Cardiac muscle cell (in vitro differentiated cells and primary cell): ENCODE measurements at places on chromosomes 1 and 21. TPM values are rescaled to one million over a fixed set of nuclear protein-coding genes. Genes with fewer than 3 reads are reported as not detected.

The CD48 gene
- total RNA-seq: not detected in 2 replicates

The DIO1 gene
- total RNA-seq: not detected in 2 replicates

The TNN gene
- total RNA-seq: not detected in 2 replicates

The ABCA4 gene
- total RNA-seq: not detected in 2 replicates

The TMEM269 gene
- 0.21 and 0.69 TPM in 2 replicates for total RNA-seq

The IGSF5 gene
- 0.67 and 3.1 TPM in 2 replicates for total RNA-seq

The ELF3 gene
- 27.7 and 28.7 TPM in 2 replicates for total RNA-seq

The IPP gene
- 5.7 and 7.3 TPM in 2 replicates for total RNA-seq

The AADACL4 gene
- total RNA-seq: not detected in 2 replicates

- no peak overlapping the region for H3K27ac ChIP-seq
- no peaks in the 10 kb centered on the region for H3K36me3 ChIP-seq
- no peaks in the 10 kb centered on the region for H3K4me1 ChIP-seq
Observed at GRCh38 chr1:55717111-55717510, 501.9 kb upstream of the USP24 start.

- peaks cover 7% of the 10 kb centered on the region for H3K4me1 ChIP-seq
- DNase-seq: peak; percentile 5
- no peaks in the 10 kb centered on the region for H3K27me3 ChIP-seq
- no peaks in the 10 kb centered on the region for H3K36me3 ChIP-seq
Observed at GRCh38 chr1:174800216-174800851, 199.4 kb upstream of the CACYBP start.

DNA sequence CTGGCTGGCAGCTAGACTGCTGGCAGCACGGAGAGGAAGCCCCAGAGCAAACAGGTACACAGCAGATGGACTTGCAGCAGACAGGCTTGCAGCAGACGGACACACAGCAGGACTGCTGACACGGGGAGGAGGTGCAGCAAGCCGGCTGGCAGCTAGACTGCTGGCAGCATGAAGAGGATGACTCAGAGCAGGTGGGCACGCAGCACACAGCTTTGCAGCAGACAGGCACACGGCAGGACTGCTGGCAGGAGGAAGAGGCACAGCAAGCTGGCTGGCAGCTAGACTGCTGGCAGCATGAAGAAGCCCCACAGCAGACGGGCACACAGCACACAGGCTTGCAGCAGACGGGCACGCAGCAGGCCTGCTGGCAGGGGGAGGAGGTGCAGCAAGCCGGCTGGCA, 498 bp downstream of the KRTAP10-2 start:
- no peak overlapping the region for H3K4me3 ChIP-seq
- H3K27me3 ChIP-seq: no peaks in the 10 kb centered on the region
- peaks cover 14% of the 10 kb centered on the region for H3K4me1 ChIP-seq
- no peaks in the 10 kb centered on the region for H3K36me3 ChIP-seq
- DNase-seq: no peak

GRCh38 chr1:71231751-71232150, 150.9 kb upstream of the ZRANB2 start:
- H3K4me1 ChIP-seq: peaks cover 4% of the 10 kb centered on the region
- H3K27me3 ChIP-seq: peaks cover 5% of the 10 kb centered on the region
- no peaks in the 10 kb centered on the region for H3K36me3 ChIP-seq
- no peak overlapping the region for H3K4me3 ChIP-seq
- no peak overlapping the region for H3K27ac ChIP-seq

- H3K27me3 ChIP-seq: no peaks in the 10 kb centered on the region
- H3K36me3 ChIP-seq: no peaks in the 10 kb centered on the region
- no peak for DNase-seq
- no peak overlapping the region for H3K27ac ChIP-seq
Observed at GRCh38 chr1:108817811-108818210, 39.1 kb downstream of the AKNAD1 start.

DNA sequence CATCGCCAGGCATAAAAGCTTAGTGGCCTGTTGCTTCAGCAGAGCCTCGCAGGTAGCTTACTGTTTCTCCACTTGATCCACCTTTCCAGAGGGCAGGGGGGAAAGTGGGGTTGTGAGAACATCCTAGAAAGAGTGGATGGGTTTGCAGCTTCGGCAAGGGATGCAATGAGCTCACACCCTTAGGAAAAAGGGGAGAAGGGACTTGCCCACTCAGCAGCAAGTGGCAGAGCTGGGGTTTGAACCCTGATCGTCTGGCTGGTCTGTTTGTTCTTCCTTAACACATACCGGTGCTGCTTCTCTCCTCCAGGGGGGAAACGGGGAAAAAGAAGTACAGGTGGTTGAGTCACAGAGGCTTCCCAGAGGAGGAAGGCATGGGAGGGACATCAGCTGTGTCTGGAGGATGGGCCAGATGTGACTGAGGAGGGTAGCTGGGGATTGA, 1.0 kb downstream of the TMEM201 start:
- H3K36me3 ChIP-seq: no peaks in the 10 kb centered on the region
- no peaks in the 10 kb centered on the region for H3K27me3 ChIP-seq
- H3K4me3 ChIP-seq: peak overlapping the region; percentile 77

- no peak for DNase-seq
- H3K27ac ChIP-seq: no peak overlapping the region
- peaks cover 7% of the 10 kb centered on the region for H3K4me1 ChIP-seq
- no peaks in the 10 kb centered on the region for H3K36me3 ChIP-seq
- H3K4me3 ChIP-seq: no peak overlapping the region
Observed at GRCh38 chr1:75171876-75172275, 37.7 kb downstream of the LHX8 start.

GRCh38 chr21:42315296-42315891, at the start of gene TFF3:
Gene TFF3, minus strand, starts transcription at chr21:42315409. Its CDS starts 35 bp downstream, at chr21:42315374.
- no peak within 1 kb of the TSS for H3K27ac ChIP-seq
- H3K27me3 ChIP-seq: no peaks in the 10 kb centered on the region

DNA sequence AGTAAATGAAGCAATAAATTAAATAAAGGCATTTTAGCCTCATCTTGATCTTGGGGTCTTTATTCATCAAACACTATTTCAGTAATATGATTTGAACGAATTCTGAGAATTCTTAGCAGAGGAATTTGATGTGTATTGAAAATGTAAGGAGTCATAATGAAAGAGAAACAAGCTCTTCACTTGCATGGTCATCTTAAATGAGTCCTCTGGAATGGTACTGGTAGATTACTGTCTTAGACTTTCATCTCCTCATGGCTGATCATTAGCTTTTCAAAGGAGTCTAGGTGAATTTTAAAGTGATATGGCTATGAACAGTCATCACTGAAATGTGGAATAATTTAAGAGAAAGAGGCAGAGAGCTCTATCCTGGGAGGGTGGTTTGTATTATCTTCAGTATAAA, 30.0 kb downstream of the PRRC2C start:
- H3K36me3 ChIP-seq: peaks cover 46% of the 10 kb centered on the region
- H3K4me3 ChIP-seq: no peak overlapping the region
- H3K4me1 ChIP-seq: no peaks in the 10 kb centered on the region
- no peaks in the 10 kb centered on the region for H3K27me3 ChIP-seq
- H3K27ac ChIP-seq: no peak overlapping the region

GRCh38 chr1:52947490-52947889, 20.4 kb downstream of the SCP2 start:
- no peak overlapping the region for H3K4me3 ChIP-seq
- no peak overlapping the region for H3K27ac ChIP-seq
- H3K27me3 ChIP-seq: no peaks in the 10 kb centered on the region
- no peaks in the 10 kb centered on the region for H3K36me3 ChIP-seq
- H3K4me1 ChIP-seq: no peaks in the 10 kb centered on the region
- DNase-seq: no peak

DNA sequence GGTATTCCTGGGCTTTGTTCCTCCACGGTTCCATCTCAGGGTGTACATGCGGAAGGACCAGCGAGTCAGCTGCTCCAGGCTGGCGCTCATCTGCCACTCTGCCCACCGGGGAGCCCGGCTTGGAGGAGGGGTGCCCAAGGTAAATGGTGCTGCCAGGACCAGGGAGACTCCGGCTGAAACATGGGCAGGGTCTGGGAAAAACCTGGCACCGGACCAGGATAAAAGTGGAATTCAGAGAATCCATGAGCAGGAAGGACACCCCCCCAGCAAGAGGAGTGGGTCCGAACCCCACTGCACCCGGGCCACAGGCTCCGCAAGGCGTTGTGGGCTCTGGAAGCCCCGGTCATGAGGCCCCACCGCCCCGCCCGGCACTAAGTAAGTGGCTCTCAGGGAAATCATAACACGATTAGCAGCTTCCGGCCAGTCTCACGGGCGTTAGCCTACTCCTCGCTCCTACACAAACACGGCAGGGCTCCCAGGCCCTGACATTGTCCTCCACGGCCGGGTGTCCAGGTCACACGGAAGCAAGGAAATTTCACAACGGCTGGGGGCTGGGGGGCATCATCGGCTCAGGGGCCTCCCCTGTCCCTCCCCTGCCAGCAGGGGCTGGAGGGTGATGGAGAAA, 21.1 kb downstream of the MEGF6 start:
- no peaks in the 10 kb centered on the region for H3K27me3 ChIP-seq

DNA sequence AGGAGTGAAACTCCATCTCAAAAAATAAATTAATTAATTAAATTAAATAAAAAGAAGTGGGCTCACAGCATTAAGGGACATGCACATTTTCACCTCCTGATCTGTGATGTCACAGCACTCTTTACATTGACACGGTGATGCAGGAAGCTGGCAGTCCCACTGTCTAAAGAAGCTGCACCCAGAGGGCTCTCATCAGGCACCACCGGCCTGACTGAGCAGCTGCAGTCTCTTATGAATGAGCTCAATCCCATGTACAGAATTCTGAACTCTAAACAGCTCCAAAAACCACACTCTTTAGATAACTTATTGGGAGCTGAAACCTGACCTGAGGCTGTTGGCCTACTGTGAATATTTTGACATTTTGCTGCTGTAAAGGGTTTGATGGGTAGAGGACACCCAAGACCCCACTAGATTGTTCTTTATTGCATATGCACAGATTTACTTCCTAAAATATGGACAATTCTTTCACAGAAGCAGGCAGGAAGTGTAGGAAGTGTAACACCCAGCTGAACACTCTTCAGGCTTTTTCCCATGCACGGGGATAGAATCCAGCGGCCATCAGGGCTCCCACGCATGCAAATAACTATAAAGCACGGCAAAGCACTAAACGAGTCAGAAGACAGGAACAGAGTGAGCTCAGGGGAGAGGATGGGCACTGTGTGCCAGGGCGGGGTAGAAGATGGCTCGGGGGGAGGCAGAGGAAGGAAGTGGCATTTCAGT, 46.2 kb downstream of the L1TD1 start:
- no peak overlapping the region for H3K27ac ChIP-seq
- DNase-seq: no peak
- H3K27me3 ChIP-seq: no peaks in the 10 kb centered on the region
- H3K36me3 ChIP-seq: no peaks in the 10 kb centered on the region
- H3K4me1 ChIP-seq: peaks cover 12% of the 10 kb centered on the region
- H3K4me3 ChIP-seq: no peak overlapping the region

DNA sequence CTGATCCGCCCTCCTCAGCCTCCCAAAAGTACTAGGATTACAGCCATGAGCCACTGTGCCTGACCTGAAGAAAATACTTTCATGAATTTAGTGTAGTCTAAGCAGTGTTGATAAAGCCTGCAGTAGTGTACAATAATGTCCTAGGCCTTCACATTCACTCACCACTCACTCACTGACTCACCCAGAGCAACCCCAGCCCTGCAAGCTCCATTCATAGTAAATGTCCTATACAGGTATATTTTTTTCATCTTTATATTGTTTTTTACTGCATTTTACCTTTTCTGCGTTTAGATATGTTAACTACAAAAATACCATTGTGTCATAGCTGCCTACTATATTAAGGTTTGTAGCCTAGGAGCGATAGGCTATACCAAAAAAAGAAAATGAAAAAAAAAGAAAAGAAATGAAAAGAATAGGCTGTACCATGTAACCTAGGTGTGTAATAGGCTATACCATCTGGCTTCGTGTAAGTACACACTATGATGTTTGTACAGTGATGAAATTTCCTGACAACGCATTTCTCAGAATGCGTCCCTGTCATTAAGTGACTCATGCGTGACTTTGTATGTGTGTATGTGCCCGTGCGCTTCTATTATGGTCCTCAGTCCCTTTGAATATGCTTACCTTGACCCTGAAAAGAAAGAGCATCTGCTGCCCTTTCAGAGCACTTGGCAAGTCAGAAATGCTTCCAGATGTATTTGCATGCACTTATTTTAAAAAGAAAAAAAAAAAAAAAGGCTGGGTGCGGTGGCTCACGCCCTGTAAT, 9.2 kb upstream of the SLAMF8 start:
- no peaks in the 10 kb centered on the region for H3K27me3 ChIP-seq
- H3K4me3 ChIP-seq: no peak overlapping the region

DNA sequence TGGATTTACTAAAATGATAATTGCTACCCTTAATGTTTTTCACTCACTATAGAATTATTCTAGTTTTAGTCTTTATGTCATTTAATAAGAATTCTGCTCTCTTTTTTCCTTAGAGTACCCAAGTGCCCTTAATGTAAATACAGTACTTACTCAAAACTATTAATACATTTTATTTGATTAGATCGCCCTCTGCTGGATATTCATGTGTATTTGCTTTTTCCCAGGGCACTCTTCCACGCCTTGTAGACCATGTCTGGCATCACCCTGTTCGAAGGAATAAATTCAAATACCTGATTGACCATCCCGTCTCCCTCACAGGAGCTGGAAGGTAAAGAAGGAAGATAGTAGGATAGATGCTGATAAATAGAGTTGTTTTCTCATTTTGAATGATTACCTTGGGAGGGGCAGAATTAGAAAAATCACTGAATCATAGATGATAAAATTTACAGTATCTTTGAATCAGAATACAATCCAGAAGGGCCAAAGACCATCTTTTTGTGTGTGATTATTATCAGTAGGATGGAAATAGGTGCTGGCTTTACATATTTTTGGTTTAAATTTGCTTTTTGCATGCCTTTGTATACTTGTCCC, 4.1 kb downstream of the AXDND1 start:
- H3K36me3 ChIP-seq: no peaks in the 10 kb centered on the region
- no peaks in the 10 kb centered on the region for H3K4me1 ChIP-seq
- no peak overlapping the region for H3K4me3 ChIP-seq
- no peak overlapping the region for H3K27ac ChIP-seq
- peak; percentile 81 for DNase-seq
- H3K27me3 ChIP-seq: no peaks in the 10 kb centered on the region

DNA sequence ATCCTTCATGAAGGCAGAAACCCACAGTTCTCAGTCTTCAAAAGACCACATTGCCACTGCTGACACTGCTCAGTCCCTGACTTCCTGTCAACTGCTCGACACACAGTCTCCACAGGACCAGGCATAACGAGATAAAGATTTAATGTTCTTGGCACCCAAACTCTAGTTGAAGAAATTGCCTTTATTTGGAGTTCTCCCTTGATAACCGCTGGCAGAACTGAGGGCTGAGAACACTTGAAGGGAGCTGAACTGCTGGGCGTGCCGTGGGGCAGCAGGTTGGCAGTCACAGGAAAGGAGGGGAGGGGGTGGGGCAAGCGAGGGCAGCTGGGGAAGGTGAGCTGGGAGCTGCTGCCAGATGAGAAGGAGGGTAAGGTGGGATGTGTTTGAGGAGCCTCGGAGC, 15.9 kb downstream of the HENMT1 start:
- H3K27me3 ChIP-seq: no peaks in the 10 kb centered on the region
- H3K27ac ChIP-seq: no peak overlapping the region
- H3K4me3 ChIP-seq: no peak overlapping the region

- H3K4me3 ChIP-seq: no peak overlapping the region
- no peak overlapping the region for H3K27ac ChIP-seq
- H3K27me3 ChIP-seq: peaks cover 1% of the 10 kb centered on the region
- H3K4me1 ChIP-seq: peaks cover 8% of the 10 kb centered on the region
Observed at GRCh38 chr1:206829282-206829681, 36.1 kb upstream of the IL20 start.

GRCh38 chr1:179190861-179191260, 38.6 kb downstream of the ABL2 start:
- H3K4me3 ChIP-seq: no peak overlapping the region
- H3K27me3 ChIP-seq: no peaks in the 10 kb centered on the region
- no peak overlapping the region for H3K27ac ChIP-seq
- H3K36me3 ChIP-seq: no peaks in the 10 kb centered on the region
- DNase-seq: no peak

- no peak overlapping the region for H3K27ac ChIP-seq
- H3K36me3 ChIP-seq: no peaks in the 10 kb centered on the region
- H3K4me1 ChIP-seq: no peaks in the 10 kb centered on the region
- H3K4me3 ChIP-seq: no peak overlapping the region
- H3K27me3 ChIP-seq: no peaks in the 10 kb centered on the region
Observed at GRCh38 chr1:18429654-18430053, 51.1 kb upstream of the KLHDC7A start.
